ENCODE measurements at places on chromosomes 3 and 15.

GRCh38 chr3:63912768-63913588, 795 bp upstream of the SCAANT1 start:
- no peak for DNase-seq

GRCh38 chr3:117356091-117356705, 646.6 kb downstream of the TUSC7 start:
- no peak for DNase-seq

DNA sequence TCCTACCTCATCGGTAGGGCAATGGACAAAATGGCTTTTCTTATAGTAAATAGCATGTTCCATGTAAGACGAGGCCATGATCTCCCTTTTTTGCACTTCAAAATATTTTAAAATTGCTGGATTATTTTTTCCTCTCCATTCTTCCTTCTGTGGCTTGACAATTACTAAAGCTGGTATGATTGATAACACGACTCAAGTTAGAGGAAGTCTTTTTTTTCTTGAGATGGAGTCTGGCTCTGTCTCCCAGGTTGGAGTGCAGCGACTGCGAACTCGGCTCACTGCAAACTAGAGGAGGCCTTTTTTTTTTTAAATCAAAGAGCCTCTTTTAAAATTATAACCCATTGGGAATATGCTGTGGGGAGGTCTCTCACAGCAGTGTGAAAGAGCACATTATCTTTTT, 124.5 kb upstream of the TBL1XR1 start:
- no peak for DNase-seq

- DNase-seq = no peak
Observed at GRCh38 chr3:52225452-52226228, at the start of gene TLR9. TSS of gene TLR9 (minus strand) at chr3:52225645. CDS start at chr3:52225529, 116 bp downstream.

Measured in fibroblast of skin of scalp (primary cell).